Chondrocyte (in vitro differentiated cells): ENCODE measurements at places on chromosomes 4 and X. TPM values are rescaled to one million over a fixed set of nuclear protein-coding genes. Genes with fewer than 3 reads are reported as not detected.

- DNase-seq, result no peak
- no peaks in the 10 kb centered on the region for H3K27me3 ChIP-seq
- H3K4me1 ChIP-seq, result peaks cover 28% of the 10 kb centered on the region
- H3K36me3 ChIP-seq, result no peaks in the 10 kb centered on the region
- H3K4me3 ChIP-seq, result no peak overlapping the region
Measured at GRCh38 chr4:72390409-72390808, 178.6 kb downstream of the ADAMTS3 start.

- no peaks in the 10 kb centered on the region for H3K4me1 ChIP-seq
- H3K27ac ChIP-seq, result no peak overlapping the region
- H3K27me3 ChIP-seq, result no peaks in the 10 kb centered on the region
- H3K4me3 ChIP-seq, result no peak overlapping the region
- peaks cover 4% of the 10 kb centered on the region for H3K36me3 ChIP-seq
Measured at GRCh38 chr4:38145741-38146140, 185.5 kb downstream of the PTTG2 start.

- no peaks in the 10 kb centered on the region for H3K27me3 ChIP-seq
- H3K4me3 ChIP-seq, result no peak overlapping the region
- H3K36me3 ChIP-seq, result peaks cover 13% of the 10 kb centered on the region
- H3K27ac ChIP-seq, result no peak overlapping the region
- DNase-seq, result peak; percentile 88
Measured at GRCh38 chrX:314049-314448, 4.5 kb downstream of the GTPBP6 start.

DNA sequence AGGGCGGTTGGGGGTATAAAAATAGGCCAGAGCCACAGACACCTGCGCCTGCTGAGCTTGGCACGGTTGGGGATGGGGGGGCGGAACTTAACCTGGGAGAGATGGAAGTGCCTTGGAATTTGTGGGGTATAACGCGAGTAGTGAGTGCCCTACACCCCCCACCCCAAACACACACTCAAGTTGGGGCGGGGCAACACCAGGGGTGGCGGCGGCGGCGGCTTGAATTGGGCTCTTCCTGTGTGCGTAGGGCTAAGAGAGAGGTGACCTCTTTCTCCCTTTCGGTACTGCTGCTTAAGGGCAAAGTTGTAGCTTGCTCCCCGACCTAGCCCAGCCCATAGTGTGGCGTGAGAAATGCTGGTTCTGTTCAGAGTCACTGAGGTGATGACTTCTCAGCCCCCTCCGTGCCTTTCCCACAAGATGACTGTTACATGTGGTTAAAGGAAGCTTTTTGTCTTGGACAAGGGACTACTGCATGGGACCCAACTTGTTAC is 839 bp downstream of the STK26 start:
- H3K4me1 ChIP-seq, result peaks cover 23% of the 10 kb centered on the region
- no peaks in the 10 kb centered on the region for H3K36me3 ChIP-seq
- DNase-seq, result peak; percentile 47
- peak overlapping the region; percentile 62 for H3K27ac ChIP-seq

- no peak overlapping the region for H3K4me3 ChIP-seq
- H3K27me3 ChIP-seq, result no peaks in the 10 kb centered on the region
- peaks cover 6% of the 10 kb centered on the region for H3K4me1 ChIP-seq
- H3K27ac ChIP-seq, result no peak overlapping the region
- no peaks in the 10 kb centered on the region for H3K36me3 ChIP-seq
- no peak for DNase-seq
Measured at GRCh38 chrX:39499996-39500395, 597.8 kb downstream of the BCOR start.

GCNA gene
- total RNA-seq, result 3.1 to 4.2 TPM (median 3.2 TPM) in 3 replicates

TREX2 gene
- 0.80 to 1.6 TPM (median 1.6 TPM) in 3 replicates for total RNA-seq

PCDH11X gene
- not detected in 3 replicates for total RNA-seq

DNA sequence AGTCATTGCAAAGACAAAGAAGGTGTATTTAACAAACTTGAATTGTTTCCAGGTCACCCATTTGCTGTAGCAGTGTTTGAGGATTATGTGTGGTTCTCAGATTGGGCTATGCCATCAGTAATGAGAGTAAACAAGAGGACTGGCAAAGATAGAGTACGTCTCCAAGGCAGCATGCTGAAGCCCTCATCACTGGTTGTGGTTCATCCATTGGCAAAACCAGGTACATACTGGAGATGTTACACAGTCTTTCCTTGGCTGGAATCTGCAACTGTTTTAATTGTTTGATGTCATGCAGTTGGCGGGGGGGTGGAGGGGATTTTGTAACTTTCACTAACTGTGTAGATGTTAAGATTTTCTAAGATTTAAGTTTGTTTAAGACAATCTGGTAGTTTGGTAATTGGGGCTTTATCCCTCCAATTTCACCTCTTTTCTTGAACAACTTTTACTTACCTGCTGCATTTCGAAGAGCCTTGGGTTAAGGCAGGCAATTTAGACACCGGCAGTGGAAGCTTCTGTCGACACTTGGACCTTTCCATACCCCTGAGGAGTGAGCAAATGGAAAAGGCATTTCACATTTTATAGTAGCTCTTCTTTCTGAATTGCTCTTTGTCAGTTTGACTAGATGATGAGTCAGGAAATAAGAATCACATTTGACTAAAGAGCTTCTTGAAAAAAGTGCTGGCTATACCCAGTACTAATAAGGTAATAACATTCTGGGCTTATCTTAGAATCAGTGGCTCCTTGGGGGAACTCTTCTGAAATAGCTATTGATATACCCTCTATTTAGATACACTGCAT is 67.4 kb downstream of the EGF start:
- no peaks in the 10 kb centered on the region for H3K27me3 ChIP-seq
- H3K27ac ChIP-seq, result peak overlapping the region; percentile 74
- no peak for DNase-seq

- peaks cover 3% of the 10 kb centered on the region for H3K36me3 ChIP-seq
- no peak overlapping the region for H3K4me3 ChIP-seq
- peaks cover 18% of the 10 kb centered on the region for H3K4me1 ChIP-seq
- DNase-seq, result no peak
Measured at GRCh38 chrX:101393530-101394305, 2.9 kb downstream of the RPL36A start.

PDK3 gene
- total RNA-seq, result 42.8 to 47.5 TPM (median 44.1 TPM) in 3 replicates

FAM133A gene
- total RNA-seq, result 0.65 to 1.3 TPM (median 0.72 TPM) in 3 replicates

SPANXN3 gene
- not detected in 3 replicates for total RNA-seq

IL15 gene
- total RNA-seq, result 0.90 to 4.2 TPM (median 1.3 TPM) in 3 replicates

GRCh38 chr4:7831330-7831729 is 108.3 kb downstream of the AFAP1 start:
- H3K36me3 ChIP-seq, result peaks cover 35% of the 10 kb centered on the region
- no peak for DNase-seq
- peak overlapping the region; percentile 99 for H3K27ac ChIP-seq
- H3K4me3 ChIP-seq, result peak overlapping the region; percentile 48
- no peaks in the 10 kb centered on the region for H3K27me3 ChIP-seq

- H3K4me1 ChIP-seq, result no peaks in the 10 kb centered on the region
- H3K4me3 ChIP-seq, result no peak overlapping the region
- no peak overlapping the region for H3K27ac ChIP-seq
- H3K27me3 ChIP-seq, result no peaks in the 10 kb centered on the region
Measured at GRCh38 chr4:142886566-142886965, 40.5 kb upstream of the INPP4B start.

DNA sequence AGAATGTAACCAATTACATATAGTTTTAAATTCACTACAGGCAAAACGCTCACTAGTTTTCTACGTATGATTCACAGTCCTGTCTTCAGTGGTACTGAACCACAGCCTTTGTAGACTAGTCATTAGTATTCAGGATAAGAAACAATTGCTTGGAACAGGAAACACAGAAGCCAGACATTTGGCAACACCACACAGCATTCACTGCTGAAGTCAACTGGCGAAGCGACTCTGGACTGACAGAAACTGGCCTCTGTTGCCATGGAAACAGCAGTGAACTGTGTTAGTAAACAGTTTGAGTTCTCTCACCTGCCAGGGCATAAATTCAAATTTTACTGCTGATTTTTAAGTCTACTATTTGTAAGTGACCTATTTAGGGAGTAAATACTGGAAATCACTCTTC is 57.6 kb downstream of the MAPK10 start:
- no peaks in the 10 kb centered on the region for H3K27me3 ChIP-seq
- peaks cover 25% of the 10 kb centered on the region for H3K4me1 ChIP-seq
- H3K36me3 ChIP-seq, result peaks cover 6% of the 10 kb centered on the region
- DNase-seq, result no peak

- no peak overlapping the region for H3K27ac ChIP-seq
- peaks cover 36% of the 10 kb centered on the region for H3K4me1 ChIP-seq
- H3K27me3 ChIP-seq, result no peaks in the 10 kb centered on the region
- no peaks in the 10 kb centered on the region for H3K36me3 ChIP-seq
Measured at GRCh38 chr4:129246910-129247461, 151.0 kb downstream of the C4orf33 start.

- H3K27ac ChIP-seq, result no peak overlapping the region
- no peaks in the 10 kb centered on the region for H3K36me3 ChIP-seq
- H3K27me3 ChIP-seq, result no peaks in the 10 kb centered on the region
- no peaks in the 10 kb centered on the region for H3K4me1 ChIP-seq
- DNase-seq, result no peak
Measured at GRCh38 chr4:178457286-178457685, 1015.0 kb upstream of the AGA start.

PNCK gene
- 3.2 to 3.8 TPM (median 3.5 TPM) in 3 replicates for total RNA-seq

- no peak overlapping the region for H3K27ac ChIP-seq
- H3K27me3 ChIP-seq, result no peaks in the 10 kb centered on the region
- H3K4me1 ChIP-seq, result no peaks in the 10 kb centered on the region
Measured at GRCh38 chrX:42577936-42578470, 200.0 kb downstream of the PPP1R2C start.

DNA sequence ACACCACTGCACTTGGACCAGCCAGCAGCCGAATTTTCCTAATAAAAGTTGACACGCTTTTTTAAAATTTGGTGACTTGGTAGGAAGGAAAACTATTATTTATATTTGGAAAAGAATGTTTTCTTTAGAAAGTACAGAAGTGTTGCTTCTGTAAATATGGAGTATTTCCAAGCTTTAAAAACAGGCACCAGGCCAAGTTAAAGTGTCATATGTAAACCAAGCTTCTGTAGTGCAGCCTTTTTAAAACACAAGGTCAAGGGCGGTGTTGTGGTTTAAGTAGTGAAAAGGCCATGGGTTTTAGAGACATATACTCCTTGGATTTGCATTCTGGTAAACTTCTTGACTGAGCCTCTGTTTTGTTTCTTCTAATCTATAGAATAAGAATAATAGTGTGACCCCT is 62.7 kb downstream of the TRIM2 start:
- no peak for DNase-seq
- H3K36me3 ChIP-seq, result peaks cover 7% of the 10 kb centered on the region
- H3K4me1 ChIP-seq, result peaks cover 20% of the 10 kb centered on the region
- H3K27ac ChIP-seq, result no peak overlapping the region
- no peaks in the 10 kb centered on the region for H3K27me3 ChIP-seq
- H3K4me3 ChIP-seq, result no peak overlapping the region
